ENCODE measurements at places on chromosomes 7 and 10.

GRCh38 chr7:71990138-71990462, 422.0 kb downstream of the CALN1 start:
- no peak for DNase-seq

- no peak for DNase-seq
Measured at GRCh38 chr7:37694208-37695094, 10.9 kb downstream of the GPR141 start.

- no peak for DNase-seq
Measured at GRCh38 chr7:47371317-47371716, 210.6 kb downstream of the TNS3 start.

- no peak for DNase-seq
Measured at GRCh38 chr7:121634356-121634755, 238.2 kb upstream of the FAM3C start.

DNA sequence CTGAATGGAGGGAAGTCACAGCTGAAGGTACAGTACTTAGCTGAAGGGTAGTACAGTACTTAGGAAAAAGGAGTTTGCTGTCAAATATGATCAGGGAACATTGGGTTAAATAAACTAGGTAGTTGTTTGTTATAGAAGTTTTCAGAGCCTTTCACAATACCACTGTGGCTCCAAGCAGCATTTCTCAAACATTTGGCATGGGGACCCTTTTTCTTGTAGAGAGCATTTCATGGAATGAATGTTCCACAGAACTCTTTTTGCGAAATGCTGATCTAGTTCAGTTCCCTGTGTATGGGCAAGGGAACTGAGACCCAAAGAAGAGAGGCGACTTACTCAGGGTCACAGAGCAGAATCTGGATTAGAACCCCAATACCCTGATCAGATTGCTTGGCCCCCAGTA, 31.5 kb upstream of the DDX50 start:
- DNase-seq = no peak

DNA sequence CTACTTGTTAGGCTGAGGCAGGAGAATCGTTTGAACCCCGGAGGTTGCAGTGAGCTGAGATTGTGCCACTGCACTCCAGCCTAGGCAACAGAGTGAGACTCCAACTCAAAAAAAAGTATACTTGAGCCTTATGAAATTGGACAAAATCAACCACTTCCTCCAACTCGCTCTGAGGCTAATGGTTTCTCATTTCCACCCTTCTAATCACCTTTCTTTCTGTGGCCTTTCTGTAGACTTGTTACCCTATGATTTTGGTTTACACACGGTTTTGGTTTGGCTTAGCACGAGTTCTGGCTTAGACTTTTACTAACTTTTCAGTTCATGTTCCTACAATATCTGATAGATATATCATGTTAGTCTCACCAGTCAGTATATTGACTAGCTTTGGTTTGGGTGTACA, 152.0 kb downstream of the PHTF2 start:
- no peak for DNase-seq

GRCh38 chr10:47379445-47379785, 4.7 kb downstream of the ZNF488 start:
- DNase-seq = no peak

GRCh38 chr7:87653178-87653577, 25.0 kb downstream of the RUNDC3B start:
- no peak for DNase-seq

- DNase-seq = no peak
Measured at GRCh38 chr7:24879291-24879690, 100.7 kb downstream of the OSBPL3 start.

All from OCI-LY7 (cell line).